ENCODE measurements at places on chromosomes 2 and 18.

DNA sequence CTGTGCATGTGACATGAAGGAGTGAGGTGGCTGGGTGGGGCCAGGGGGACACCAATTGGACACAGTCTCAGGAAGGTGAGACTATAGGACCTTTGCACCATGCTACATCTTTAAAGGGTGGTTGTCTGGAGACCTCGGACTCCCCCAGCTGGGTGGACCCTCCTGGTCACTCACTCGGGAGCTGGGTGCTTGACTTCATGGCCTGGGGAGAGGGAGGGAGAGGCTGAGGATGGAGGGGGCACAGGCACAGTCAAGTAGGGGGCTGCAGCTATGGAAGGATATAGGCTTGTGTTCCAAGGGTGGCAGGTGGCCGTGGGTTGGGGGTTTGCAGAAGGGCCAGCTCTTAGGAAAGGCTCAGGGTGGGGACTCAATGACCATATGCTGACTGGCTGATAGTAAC lies 7.1 kb upstream of the CELF4 start:
- DNase-seq, result no peak

DNA sequence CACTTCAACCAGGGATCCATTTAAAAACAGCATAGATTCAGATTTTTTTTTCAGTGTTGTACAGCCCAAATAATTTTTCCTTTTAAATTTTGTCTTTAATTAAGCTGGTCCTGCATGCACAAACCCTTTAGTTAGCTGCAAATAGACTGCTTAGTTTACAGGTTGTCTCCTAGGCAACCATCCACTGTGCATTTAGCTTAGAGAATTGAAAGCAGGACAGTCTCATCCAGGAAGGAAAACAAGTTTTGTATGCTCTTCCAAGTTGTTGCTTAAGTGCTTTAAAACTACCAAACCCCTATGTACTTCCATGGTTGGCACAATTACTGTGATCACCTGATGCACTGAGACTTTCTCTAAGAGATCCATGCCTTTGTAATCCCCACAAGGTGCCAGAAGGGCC lies at the start of gene MAP3K19:
TSS of gene MAP3K19 (minus strand) at position 148 of the 400 bp plus-strand sequence. CDS start 22,800 bp downstream, outside the sequence.
- DNase-seq, result no peak

GRCh38 chr2:118687698-118688097 lies 159.8 kb downstream of the EN1 start:
- no peak for DNase-seq

- DNase-seq, result no peak
These were observed 5.1 kb downstream of the SLC35F6 start for GRCh38 chr2:26769089-26769761.

DNA sequence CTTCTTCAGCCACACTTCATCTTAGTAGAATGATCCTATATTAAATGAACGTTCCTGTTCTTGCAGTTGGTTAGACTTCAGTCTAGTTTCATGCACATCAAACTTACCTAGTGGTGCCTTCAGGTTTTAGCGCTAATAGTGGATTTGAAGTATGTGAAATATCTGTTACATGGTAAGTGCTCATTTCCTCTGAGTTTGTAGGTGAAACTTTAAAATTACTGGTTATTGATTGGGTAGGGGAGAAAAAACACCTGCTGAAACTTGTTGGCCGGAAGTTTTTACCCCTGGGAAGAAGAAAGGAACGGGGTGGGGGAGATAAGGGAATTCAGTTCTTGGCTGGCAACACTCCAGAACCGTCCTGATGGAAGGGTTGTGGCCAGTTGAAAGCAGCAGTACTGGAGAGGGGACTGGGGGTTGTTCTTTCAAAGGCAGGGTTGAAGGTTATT lies 112.8 kb downstream of the SPTBN1 start:
- DNase-seq, result no peak

DNA sequence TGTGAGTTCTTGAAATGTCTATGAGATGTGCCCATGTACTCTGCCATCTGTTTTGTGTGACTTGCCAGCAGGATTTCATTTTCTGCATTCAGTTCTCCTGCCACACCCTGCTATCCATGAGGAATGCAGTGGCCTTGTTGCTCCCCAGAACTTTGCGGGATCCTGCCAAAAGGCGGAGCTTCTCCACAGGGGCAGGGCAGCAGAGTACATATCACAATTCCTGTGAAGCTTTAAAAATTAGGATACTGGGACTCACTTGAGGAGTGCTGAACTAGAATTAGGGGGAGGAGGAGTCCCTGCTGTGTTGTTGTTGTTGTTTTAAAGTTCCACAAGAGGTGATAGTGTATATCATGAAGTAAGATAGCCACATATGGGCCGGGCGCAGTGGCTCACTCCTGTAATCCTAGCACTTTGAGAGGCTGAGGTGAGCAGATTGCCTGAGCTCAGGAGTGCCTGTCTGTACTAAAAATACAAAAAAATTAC lies 76.4 kb downstream of the TANC1 start:
- no peak for DNase-seq

- DNase-seq, result no peak
These were observed 81.8 kb downstream of the MBD5 start for GRCh38 chr2:148102641-148103040.

- peak; percentile 83 for DNase-seq
These were observed 31.4 kb downstream of the SH3BP4 start for GRCh38 chr2:234983011-234983726.

- no peak for DNase-seq
These were observed 688.4 kb upstream of the SYT4 start for GRCh38 chr18:43965691-43966090.

- DNase-seq, result peak; percentile 40
These were observed 26.4 kb upstream of the TFPI start for GRCh38 chr2:187580462-187581124.

- DNase-seq, result no peak
These were observed 40.7 kb downstream of the SLC66A2 start for GRCh38 chr18:79910563-79911343.

DNA sequence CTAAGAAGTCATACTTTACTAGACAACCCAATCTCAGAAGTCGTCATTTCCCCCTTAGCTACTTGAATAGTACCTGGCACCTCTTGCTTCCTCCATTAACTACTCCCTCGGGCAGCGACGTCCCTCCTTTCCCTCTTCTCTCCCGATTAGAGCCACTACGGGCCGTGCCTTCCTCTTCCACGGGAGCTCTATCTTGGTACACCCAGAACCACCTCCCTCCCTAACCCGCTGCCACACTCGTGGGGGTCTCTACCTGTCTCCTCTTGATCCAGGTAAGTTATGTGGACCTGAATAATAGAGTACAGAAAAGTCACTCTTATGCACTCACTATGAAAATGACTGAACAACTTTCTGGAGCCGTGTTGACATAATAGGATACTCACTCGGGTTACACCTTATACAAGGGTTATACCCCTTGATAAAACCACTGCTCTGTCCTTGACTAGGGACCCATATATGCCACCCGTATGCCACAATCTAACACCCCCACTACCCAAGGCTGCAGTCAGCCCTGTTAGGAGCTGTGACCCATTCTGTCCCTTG lies 595 bp upstream of the HDHD2 start:
- no peak for DNase-seq

GRCh38 chr18:67728364-67728763 lies 211.8 kb upstream of the DSEL start:
- no peak for DNase-seq

DNA sequence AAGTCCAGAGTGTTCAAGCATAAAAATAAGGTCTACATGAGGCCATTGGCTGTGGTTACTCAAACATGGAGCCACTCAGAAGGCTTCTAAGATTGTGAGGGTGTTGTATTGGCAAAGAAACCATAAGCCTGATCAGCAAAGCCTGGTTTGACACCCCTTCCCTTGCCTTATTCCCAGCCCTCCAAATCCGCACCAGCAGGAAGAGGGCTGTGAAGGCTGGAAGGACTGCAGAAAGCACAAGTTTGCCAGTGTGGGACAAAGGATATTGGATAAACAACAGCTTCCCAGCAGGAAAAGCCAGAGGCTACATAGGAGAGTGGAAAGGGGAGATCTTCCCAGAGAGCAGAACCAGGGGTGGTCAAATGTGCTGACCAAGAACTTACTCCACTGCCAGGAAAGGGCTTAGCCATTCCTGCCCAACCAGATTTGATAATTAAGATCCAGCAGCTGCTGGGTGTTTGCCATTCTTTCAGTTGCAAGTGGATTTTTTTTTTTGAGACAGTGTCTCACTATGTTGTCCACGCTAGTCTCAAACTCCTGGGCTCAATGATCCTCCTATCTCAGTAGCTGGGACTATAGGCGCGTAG lies 1.5 kb upstream of the PRKAG3 start:
- DNase-seq, result no peak

DNA sequence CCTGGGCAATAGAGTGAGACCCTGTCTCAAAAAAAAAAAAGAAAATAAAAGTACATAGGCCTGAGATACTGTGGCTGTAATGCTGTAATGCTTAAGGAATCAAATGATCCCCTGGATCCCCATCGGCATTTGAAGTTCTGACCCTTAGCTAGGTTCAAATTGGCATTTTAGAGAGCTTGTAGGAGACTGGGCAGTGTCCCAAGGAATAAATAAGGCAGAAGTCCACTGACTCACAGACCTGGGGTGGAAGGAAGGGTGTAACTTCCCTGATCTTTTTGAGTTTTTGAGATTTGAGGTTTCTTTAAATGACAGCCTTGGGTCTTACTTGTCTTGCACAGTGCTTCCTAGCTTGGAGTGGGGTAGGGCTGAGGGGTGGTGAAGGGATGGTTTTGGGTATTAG lies 553.7 kb downstream of the SLC4A3 start:
- DNase-seq, result no peak

DNA sequence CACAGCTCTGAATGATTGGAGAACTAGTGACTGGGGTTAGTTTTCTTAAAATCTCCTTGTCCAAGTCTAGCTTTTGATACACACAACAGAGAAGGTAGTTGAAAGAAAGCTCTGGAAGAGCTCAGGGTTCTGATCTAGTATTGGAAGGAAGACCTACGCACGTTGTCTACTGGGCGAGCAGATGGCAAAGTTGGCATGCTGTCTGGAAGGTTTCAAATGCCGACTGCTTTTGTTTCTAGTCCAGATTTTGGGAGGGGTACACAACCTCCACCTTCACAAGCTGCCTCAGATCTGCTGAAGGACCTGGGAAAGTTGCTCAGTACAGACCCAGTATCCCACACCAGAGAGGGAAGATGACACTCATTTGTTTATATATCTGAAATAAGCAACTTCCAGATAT lies 507.3 kb downstream of the RNF144A start:
- DNase-seq, result no peak

- DNase-seq, result no peak
These were observed 143.0 kb downstream of the HNMT start for GRCh38 chr2:138107288-138107687.

DNA sequence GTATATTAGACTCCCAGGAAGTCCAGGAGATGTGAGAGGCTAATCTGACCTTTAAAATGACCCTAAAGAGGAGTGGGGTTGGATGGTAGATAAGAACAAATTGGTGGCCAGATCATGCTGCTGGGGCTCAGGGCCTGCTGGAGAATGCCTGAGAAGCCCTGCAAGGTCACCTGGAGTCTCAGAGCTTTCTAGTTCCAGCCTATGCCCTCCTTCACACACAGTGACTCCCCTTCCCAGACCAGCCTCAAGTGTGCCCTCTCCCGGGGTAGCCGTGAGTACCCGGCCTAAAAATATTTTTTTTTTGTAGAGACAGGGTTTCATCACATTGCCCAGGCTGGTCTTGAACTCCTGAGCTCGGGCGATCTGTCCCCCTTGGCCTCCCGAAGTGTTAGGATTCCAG lies 44.2 kb upstream of the FZD5 start:
- DNase-seq, result no peak

- DNase-seq, result no peak
These were observed 4.3 kb downstream of the SOX11 start for GRCh38 chr2:5696404-5696944.

GRCh38 chr2:117703858-117704257 lies 110.6 kb upstream of the DDX18 start:
- no peak for DNase-seq

GRCh38 chr2:224927646-224928173 lies 114.6 kb downstream of the DOCK10 start:
- no peak for DNase-seq

DNA sequence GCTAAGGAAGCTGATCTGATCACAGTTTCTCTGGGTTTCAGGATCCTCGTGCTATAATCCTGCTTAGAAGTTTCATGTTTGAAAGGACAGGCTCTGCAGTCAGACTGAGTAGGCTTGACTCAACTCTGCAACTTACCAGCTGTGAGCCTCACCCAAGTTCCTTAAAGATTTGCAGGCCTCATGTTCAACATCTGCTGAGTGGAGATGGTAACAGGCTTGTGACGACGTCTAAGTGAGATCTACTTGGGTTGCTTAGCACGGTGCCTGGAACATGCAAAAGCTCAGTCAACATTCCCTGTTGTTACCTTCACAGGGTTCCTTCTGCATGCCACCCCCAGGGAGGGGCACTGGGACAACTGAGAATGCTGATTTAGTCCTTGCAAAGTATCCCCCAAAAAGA lies 164.2 kb downstream of the C1D start:
- no peak for DNase-seq

GRCh38 chr2:54430649-54431048 lies 25.5 kb upstream of the SPTBN1 start:
- no peak for DNase-seq

- DNase-seq, result no peak
These were observed 175.9 kb downstream of the NR4A2 start for GRCh38 chr2:156156580-156156979.

DNA sequence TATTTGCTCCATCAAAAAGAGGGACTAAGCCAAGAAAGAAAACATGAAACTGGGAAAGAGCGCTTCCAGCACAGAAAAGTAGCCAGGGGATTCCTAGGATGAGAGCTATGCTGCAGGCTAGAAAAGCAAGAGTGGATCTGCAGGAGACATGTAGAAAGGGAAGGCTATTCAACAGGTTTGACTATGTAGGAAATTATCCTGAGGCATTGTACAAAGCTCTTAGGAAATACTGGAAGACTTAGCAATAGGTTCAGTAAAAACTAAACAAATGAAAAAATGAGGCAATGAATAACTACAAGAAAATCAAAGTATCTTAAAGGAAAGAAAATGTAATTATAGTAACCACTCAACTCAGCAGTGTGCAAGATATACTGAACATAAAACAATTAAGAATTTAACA lies 229.5 kb upstream of the FBXO11 start:
- no peak for DNase-seq

GRCh38 chr18:57362714-57363113 lies 10.4 kb downstream of the ST8SIA3 start:
- DNase-seq, result no peak

DNA sequence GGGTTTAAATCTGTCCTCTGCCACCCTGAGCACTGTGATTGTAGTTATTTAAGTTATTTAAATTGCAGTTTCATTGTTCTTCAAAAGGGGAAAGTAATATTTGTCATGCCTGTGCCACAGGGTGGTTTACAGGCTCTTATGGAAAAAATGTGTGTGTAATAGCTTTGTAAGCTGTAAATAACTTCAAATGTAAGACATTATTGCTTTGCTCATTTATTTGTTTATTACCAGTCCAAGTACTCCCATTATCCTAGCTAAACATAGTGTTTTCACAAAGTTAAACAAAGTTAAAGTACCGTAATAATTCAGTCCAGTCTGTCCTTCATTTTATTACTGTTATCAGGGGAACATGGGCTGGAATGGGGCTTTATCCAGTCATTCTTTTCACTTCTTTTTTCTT lies 43.4 kb upstream of the IGFBP2 start:
- DNase-seq, result no peak

- no peak for DNase-seq
These were observed 1.1 kb upstream of the HOXD8 start for GRCh38 chr2:176128172-176128981.
